ENCODE measurements at places on chromosomes 16 and 17. TPM values are rescaled to one million over a fixed set of nuclear protein-coding genes. Genes with fewer than 3 reads are reported as not detected.

- no peak for DNase-seq
These were observed 981 bp downstream of the BEAN1 start for GRCh38 chr16:66427871-66428681.

DNA sequence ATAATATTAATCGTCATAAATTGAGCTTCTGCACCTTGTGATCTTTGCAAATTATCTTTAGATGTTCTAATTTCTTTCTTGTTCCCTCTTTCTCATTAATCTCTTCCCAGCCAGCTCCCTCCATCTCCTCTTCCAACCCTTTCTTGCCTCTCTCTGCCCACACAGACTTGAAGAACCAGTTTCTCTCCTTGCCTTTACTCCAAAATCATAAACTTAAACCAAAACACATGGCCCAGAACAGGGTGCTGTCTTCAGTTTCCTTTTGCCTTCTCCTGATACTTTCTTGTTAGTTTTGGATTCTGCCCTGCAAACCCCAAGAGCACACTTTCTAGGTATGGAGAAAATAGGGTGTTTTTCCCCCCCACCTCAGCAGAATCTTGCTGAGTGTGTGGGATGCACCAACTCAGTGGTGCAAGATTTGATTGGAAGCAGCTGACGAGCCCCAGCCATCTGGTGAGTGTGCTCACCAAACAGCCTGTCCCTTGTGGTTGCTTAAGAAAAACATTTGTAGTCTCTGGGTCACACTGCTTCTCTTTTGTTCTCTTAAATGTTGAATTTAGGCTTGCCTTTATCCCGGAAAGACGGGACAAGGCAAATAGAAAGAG is 175.8 kb upstream of the MAF start:
- DNase-seq, result no peak

GRCh38 chr16:85641776-85642176 is 28.7 kb downstream of the GSE1 start:
- DNase-seq, result no peak

DNA sequence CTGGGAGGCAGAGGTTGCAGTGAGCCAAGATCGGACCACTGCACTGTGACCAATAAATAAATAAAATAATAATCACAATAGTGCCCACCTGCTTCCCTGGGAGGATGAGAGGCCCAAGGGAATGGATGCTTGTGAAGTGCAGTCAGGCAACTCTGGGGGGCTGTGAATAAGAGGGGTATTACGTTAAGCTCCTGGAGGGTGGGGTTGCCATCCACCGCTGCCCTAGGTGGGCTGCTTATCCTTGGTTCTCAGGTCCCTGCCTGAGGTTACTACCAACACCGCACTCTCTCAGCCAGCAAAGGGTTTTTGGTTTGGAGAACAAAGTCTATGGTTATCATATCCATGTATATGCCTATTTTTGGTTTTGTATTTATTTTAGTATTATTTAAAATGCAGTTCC is 48.6 kb upstream of the CBFA2T3 start:
- no peak for DNase-seq

GRCh38 chr16:58753711-58754134 is 19.6 kb upstream of the GOT2 start:
- no peak for DNase-seq

DNA sequence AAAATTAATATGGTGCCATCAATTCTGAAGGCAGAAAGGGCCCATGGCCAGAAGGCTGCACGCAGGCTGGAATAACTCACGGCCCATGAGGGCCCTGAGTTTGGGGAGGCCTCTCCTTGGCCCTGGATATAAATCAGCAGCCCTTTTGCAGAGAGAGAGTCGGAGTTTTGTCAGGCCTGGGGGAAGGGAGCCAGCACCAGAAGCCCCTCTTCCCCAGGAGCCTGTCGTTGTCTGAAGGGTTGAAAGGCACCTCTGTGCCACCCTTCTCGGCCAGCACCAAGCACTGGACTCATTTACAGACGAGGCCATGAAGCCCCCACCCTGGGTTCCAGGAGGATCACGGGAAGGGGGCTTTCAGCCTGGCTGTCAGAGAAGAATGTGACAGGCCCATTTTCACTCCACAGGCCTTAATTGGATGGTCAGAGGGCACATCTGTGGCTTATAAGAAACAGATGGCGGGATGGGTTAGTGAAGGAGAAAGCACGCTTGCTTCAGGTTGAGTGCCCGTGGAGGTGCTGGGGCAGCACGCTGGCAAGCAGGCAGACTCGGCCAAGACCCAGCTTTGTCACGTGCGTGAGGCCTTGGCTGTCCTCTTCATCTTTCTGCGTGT is 140.6 kb downstream of the CLEC16A start:
- DNase-seq, result no peak

Gene PPP1R1B
- total RNA-seq, result not detected

- no peak for DNase-seq
These were observed 18.5 kb downstream of the ARL4D start for GRCh38 chr17:43416998-43417890.

Gene MSLN
- 0.25 TPM for total RNA-seq

DNA sequence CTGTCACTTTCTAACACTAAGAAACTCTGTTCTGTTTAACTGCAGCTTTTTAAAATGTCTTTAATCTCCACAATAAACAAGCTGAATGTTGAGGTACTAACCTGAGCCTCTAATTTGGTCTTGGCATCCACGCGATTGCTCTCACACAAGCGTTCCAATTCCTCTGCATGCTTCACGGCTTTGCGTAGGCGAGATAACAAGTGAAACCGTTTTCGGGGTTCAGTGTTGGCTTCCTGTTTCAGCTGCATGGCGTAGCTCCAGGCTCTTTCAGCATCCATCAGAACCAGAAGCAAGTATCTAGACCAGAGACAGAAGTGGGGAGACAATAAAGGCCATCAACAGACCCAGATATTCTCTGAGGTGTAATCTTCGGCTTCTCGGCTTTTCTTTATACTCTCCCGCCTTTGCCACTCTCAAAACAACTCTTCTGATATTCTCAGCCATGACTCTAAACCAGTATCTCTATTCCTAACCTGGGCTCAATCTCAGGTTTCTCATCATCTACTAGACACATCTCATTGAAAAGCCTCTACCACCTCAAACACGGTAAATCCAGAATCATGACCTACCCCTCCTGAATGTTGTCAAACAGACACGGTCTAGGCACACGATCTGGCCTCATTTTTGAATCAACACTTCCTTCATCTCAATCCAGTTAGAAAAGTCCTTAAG is 8.3 kb downstream of the SRP68 start:
- DNase-seq, result no peak

DNA sequence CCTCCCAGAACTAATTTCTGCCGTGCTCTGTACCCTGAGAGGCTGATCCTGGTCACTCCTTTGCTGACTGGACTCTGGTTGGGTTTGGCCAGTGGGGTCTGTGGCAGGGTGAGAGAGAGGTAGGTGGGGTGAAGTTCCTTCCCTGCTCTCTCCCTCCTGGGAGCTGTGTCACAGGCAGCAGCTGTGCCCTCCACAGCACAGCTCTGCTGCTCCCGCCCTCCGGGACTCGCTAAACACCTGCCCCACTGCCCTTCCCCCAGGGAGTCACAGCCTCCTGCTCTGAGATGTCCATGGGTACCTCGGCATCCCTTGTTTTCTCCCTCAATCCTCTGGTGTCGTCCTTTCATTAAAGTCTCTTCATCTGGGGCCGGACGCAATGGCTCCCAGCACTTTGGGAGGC is 66.4 kb downstream of the SRCIN1 start:
- DNase-seq, result no peak

Gene GRB7
- 0.13 TPM for total RNA-seq

Gene APOBR
- total RNA-seq, result not detected

Gene FBXL19
- 18.2 TPM for total RNA-seq

Gene CLEC19A
- not detected for total RNA-seq

Gene CDH8
- not detected for total RNA-seq

DNA sequence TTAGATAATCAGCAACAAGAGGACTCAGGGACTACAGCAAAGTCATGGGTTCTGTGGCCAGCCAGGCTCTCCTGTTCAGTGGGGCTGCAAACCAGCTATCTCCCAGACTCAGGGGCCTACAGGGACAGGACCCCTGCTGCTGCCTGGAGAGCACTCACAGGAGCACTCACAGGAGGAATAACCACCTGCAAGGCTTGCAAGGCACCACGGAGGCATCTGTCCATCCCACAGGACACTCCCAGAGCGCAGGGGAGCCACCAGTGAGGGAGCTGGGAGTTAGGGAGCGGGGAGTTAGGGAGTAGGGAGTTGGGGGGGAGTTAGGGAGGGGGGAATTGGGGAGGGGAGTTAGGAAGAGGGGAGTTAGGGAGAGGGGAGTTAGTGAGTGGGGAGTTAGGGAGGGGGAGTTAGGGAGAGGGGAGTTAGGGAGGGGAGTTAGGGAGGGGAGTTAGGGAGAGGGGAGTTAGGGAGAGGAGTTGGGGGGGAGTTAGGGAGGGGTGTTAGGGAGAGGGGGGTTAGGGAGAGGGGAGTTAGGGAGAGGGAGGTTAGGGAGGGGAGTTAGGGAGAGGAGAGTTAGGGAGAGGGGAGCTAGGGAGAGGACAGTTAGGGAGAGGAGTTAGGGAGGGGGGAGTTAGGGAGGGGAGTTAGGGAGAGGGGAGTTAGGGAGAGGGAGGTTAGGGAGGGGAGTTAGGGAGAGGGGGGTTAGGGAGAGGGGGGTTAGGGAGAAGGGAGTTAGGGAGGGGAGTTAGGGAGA is 5.7 kb downstream of the CANT1 start:
- DNase-seq, result no peak

- no peak for DNase-seq
These were observed 170.8 kb downstream of the BANP start for GRCh38 chr16:88121886-88122580.

DNA sequence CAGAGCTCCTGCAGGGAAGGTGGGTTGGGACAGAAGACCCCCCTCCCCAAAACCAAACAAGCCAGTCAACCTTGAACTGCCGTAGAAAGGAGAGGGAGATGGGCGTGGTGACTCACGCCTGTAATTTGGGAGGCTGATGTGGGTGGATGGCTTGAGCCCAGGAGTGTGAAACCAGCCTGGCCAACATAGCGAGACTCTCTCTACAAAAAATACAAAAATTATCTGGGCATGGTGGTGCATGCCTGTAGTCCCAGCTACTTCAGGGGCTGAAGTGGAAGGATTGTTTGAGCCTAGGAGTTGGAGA is 42.1 kb downstream of the NT5M start:
- DNase-seq, result no peak

- DNase-seq, result no peak
These were observed 16.0 kb downstream of the COG7 start for GRCh38 chr16:23436951-23437350.

Gene ASPA
- total RNA-seq, result not detected

GRCh38 chr16:85394456-85395206 is 218.5 kb upstream of the GSE1 start:
- DNase-seq, result no peak

Gene CIITA
- total RNA-seq, result under 0.01 TPM

DNA sequence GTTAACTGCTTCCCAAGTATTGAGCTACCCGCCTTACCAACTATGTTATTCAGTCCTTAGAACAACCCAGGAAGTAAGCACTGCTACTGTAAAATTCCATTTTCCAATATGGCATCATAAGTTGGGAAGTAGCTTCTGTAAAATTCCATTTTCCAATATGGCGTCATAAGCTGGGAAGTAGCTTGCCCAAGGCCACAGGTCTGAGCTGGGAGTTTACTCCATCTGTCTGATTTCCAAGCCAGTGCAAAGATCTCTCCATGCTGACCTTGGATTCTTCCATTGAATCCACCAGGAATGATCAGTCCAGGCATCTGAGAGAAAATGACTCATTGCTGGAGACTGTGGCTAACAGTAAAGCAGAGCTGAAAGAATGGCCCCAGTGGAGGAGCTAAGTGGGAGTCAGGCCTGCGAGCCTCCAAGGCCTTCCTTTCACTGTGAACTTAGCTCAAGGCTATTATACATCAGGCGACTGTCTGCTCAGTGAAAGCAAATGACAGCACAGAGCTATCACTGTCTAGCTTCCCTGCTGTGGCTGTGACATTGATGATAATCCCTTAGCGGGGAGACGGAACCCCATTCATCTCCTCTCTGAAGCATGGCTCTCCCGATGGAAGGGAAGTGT is 430.4 kb downstream of the HAPSTR1 start:
- no peak for DNase-seq

DNA sequence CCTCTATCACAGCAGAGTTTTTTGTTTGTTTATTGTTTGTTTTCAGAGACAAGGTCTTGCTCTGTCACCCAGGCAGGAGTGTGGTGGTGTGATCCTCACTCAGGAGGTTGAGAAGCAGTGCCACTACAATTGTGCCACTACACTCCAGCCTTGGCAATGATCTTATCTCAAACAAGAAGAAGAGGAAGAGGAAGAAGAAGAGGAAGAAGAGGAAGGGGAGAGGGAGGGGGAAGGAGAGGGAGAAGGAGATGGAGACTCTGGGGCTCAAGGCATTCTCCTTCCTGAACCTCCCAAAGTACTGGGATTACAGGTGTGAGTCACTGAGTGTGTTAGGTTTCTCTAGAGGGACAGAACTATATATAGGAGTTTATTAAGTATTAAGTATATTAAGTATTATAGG is 17.1 kb upstream of the C17orf58 start:
- DNase-seq, result no peak
